ENCODE measurements at places on chromosomes 2 and 18.

- peaks cover 65% of the 10 kb centered on the region for H3K36me3 ChIP-seq
- no peak overlapping the region for H3K27ac ChIP-seq
- DNase-seq, result no peak
- H3K4me1 ChIP-seq, result no peaks in the 10 kb centered on the region
- H3K4me3 ChIP-seq, result no peak overlapping the region
- H3K27me3 ChIP-seq, result no peaks in the 10 kb centered on the region
Measured at GRCh38 chr2:44326548-44327264, 34.6 kb downstream of the PREPL start.

- H3K27ac ChIP-seq, result no peak overlapping the region
- no peak overlapping the region for H3K4me3 ChIP-seq
- no peaks in the 10 kb centered on the region for H3K36me3 ChIP-seq
- H3K27me3 ChIP-seq, result no peaks in the 10 kb centered on the region
- no peak for DNase-seq
- H3K4me1 ChIP-seq, result no peaks in the 10 kb centered on the region
Measured at GRCh38 chr2:237059155-237059875, 26.4 kb upstream of the COPS8 start.

DNA sequence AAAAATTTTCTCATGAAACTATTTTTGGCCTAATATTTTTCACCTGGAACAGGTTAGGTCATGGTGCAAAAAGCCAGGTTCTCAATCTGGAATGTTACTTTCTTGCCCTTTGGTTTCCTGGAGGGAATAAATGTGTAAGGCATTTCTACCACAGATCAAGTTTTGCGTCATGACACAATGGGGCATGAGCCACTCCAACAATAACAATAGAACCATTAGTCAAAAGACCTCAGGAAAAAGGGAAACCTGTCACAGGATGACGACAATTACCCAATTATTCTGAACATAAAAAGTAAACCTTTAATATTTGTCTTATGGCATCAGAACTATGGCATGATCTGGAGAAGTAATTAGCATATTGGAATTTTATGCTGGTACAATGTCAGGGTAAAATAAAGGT is 88.2 kb upstream of the HNRNPA3 start:
- H3K27me3 ChIP-seq, result no peaks in the 10 kb centered on the region
- no peak overlapping the region for H3K4me3 ChIP-seq
- no peak for DNase-seq
- H3K36me3 ChIP-seq, result no peaks in the 10 kb centered on the region

- no peaks in the 10 kb centered on the region for H3K36me3 ChIP-seq
- H3K27me3 ChIP-seq, result no peaks in the 10 kb centered on the region
- DNase-seq, result no peak
- no peaks in the 10 kb centered on the region for H3K4me1 ChIP-seq
- H3K4me3 ChIP-seq, result no peak overlapping the region
- no peak overlapping the region for H3K27ac ChIP-seq
Measured at GRCh38 chr2:154978710-154979109, 280.2 kb downstream of the KCNJ3 start.

GRCh38 chr18:67954594-67954993 is 438.1 kb upstream of the DSEL start:
- H3K27me3 ChIP-seq, result no peaks in the 10 kb centered on the region
- no peak overlapping the region for H3K27ac ChIP-seq
- DNase-seq, result no peak
- H3K36me3 ChIP-seq, result no peaks in the 10 kb centered on the region
- H3K4me1 ChIP-seq, result no peaks in the 10 kb centered on the region

- no peaks in the 10 kb centered on the region for H3K27me3 ChIP-seq
- DNase-seq, result no peak
- no peaks in the 10 kb centered on the region for H3K36me3 ChIP-seq
Measured at GRCh38 chr2:188919824-188920223, 54.3 kb upstream of the COL3A1 start.

GRCh38 chr18:23926571-23926970 is 88.0 kb upstream of the TTC39C start:
- H3K36me3 ChIP-seq, result no peaks in the 10 kb centered on the region
- H3K4me1 ChIP-seq, result no peaks in the 10 kb centered on the region

- no peaks in the 10 kb centered on the region for H3K36me3 ChIP-seq
- H3K27ac ChIP-seq, result no peak overlapping the region
- no peak overlapping the region for H3K4me3 ChIP-seq
- no peaks in the 10 kb centered on the region for H3K27me3 ChIP-seq
- no peak for DNase-seq
Measured at GRCh38 chr2:156505696-156506095, 69.5 kb downstream of the GPD2 start.

Measured in spleen (tissue), 13 donors.